ENCODE measurements at places on chromosomes 7 and 10. TPM values are rescaled to one million over a fixed set of nuclear protein-coding genes. Genes with fewer than 3 reads are reported as not detected.

The NAT16 gene
- not detected for polyA plus RNA-seq

The STAG3 gene
- 0.10 TPM for polyA plus RNA-seq

- no peak overlapping the region for H3K27ac ChIP-seq
- no peaks in the 10 kb centered on the region for H3K4me1 ChIP-seq
- H3K36me3 ChIP-seq = no peaks in the 10 kb centered on the region
- no peak overlapping the region for H3K4me3 ChIP-seq
These were observed 246.3 kb upstream of the VWC2 start for GRCh38 chr7:49527182-49527581.

- peaks cover 2% of the 10 kb centered on the region for H3K4me1 ChIP-seq
- no peak overlapping the region for H3K4me3 ChIP-seq
- H3K36me3 ChIP-seq = no peaks in the 10 kb centered on the region
These were observed 32.9 kb downstream of the MPP7 start for GRCh38 chr10:28269842-28270456.

- H3K36me3 ChIP-seq = no peaks in the 10 kb centered on the region
- no peak overlapping the region for H3K27ac ChIP-seq
- DNase-seq = no peak
- H3K4me1 ChIP-seq = peaks cover 39% of the 10 kb centered on the region
- H3K4me3 ChIP-seq = no peak overlapping the region
These were observed 17.6 kb downstream of the ITGB8 start for GRCh38 chr7:20348125-20348807.

- no peak overlapping the region for H3K27ac ChIP-seq
- no peak for DNase-seq
These were observed 107.1 kb upstream of the HABP2 start for GRCh38 chr10:113445736-113446135.

DNA sequence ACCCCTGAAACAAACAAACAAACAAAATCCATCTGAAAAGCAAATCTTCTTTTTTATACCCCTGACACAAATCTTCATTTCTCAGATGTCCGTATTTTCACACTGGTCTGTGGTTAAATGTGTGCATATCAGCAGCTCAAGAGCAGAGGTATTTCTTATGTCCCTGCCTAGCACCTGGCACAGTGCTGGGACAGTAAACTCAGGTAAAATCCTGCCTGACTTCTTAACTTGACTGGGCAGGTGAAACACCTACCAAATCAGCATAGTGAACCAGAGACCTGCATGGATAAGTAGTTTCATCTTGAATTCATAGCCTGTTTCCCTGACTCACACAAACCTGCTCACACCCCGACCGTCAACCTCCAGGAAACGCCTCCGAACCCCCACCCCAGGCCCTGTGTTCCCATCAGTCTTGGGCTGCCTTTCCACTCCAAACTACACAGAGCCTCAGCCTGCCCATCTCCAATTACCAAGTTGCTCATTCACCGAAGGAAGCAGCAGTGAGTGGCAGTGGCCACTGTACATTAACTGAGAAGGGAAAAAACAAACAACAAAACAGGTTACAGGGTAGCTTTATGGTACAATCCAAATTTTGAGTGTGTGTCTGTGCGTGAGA, 109.9 kb downstream of the HECTD2 start:
- H3K36me3 ChIP-seq = no peaks in the 10 kb centered on the region
- DNase-seq = no peak
- no peaks in the 10 kb centered on the region for H3K27me3 ChIP-seq

DNA sequence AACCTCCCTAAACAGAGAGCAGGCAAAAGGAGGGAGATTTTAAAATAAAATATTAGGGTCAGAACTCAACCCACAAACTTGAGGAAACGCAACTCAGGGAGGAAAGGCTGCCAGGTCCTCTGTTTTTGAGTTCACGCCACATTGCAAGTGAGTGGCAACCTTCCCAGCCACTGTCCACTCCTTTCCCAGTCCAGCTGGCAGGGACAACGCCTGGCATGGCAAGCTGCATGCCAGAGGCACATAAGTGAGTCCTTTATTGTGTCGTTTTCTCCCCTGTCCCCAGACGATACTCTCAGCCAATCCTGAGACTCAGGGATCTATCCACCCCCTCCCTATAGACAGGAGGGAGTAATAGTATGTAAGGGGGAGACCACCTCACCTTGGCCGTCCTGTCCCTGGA, 22.4 kb downstream of the FBXW4 start:
- peaks cover 20% of the 10 kb centered on the region for H3K36me3 ChIP-seq
- H3K27me3 ChIP-seq = no peaks in the 10 kb centered on the region
- no peak overlapping the region for H3K27ac ChIP-seq
- DNase-seq = no peak

- no peak overlapping the region for H3K27ac ChIP-seq
- no peaks in the 10 kb centered on the region for H3K4me1 ChIP-seq
- H3K27me3 ChIP-seq = no peaks in the 10 kb centered on the region
- DNase-seq = no peak
- H3K4me3 ChIP-seq = no peak overlapping the region
These were observed 174.1 kb downstream of the AHR start for GRCh38 chr7:17472518-17472917.

DNA sequence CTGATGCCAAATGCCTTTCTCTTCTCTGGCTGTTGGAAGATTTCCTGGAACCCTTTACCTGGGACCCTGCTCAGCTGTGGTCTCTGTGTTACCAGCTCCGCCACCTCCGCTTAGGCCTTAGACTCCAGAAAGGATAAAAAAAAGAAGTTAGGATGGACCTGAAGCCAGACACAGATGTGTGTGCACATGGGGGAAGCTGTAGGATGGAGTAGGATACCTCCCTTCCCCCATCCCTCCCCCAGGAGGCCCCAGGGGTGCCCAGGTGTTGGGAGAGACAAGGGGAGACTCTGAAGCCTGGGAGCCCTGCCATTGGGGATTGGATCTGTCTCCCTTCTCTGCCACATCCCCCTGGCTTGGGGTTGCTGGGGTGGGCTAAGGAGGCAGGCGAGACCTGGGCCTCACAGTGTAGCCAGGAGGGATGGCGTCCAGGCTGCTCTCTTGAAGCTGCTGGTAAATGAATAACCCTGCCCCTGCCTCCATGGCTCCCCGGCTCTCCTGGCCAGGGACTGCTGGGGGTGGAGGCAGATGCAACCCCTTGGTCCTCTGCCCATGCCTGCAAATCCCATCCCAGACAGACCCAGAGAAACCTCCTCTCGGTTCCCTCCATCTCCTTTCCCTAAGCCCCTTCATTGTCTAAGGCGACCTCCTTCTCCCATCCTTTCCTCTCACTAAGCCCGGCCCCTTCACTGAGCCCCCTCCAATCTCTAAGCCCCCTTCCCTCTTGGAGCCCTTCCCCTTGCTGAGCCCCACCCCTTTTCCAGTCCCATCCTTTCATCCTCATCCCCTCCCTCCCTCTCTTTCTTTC, 8.0 kb downstream of the CLDN3 start:
- no peaks in the 10 kb centered on the region for H3K27me3 ChIP-seq
- H3K36me3 ChIP-seq = no peaks in the 10 kb centered on the region
- H3K27ac ChIP-seq = no peak overlapping the region
- H3K4me1 ChIP-seq = no peaks in the 10 kb centered on the region

GRCh38 chr7:105581066-105581811, at the start of gene EFCAB10:
EFCAB10 (minus strand) TSS chr7:105581493; CDS start chr7:105581463, 30 bp downstream.
- H3K4me1 ChIP-seq = peaks cover 2% of the 10 kb centered on the region
- no peak within 1 kb of the TSS for H3K27ac ChIP-seq
- peak within 1 kb of the TSS; percentile 53 for H3K4me3 ChIP-seq
- no peak for DNase-seq
- no peaks in the 10 kb centered on the region for H3K27me3 ChIP-seq

DNA sequence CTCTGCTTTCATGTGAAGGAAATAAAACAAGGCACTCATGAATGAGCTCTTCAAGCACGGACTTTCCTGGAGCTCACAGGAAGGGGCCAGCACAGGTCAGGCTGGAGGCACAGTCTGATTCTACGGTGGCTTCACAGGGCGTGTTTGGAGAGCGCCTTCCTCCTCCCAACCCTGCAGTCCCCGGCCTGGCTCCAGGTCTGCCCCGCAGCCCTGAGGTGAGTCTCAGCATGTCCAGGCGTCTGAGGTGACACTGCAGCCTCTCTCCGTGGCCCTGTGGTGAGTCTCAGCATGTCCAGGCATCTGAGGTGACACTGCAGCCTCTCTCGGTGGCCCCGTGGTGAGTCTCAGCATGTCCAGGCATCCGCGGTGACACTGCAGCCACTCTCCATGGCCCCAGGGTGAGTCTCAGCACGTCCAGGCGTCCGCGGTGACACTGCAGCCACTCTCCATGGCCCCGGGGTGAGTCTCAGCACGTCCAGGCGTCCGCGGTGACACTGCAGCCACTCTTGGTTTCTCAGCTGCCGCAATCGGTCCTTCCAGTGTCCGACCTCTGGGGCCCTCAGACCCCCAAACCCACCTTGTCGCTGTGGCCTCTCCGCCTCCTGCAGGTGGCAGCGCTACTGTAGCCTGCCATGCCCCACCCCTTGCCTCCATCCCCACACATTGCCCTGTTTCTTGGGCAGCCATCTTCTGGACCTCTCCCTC, 381.7 kb downstream of the DNAJB6 start:
- no peak overlapping the region for H3K4me3 ChIP-seq
- no peak overlapping the region for H3K27ac ChIP-seq
- no peaks in the 10 kb centered on the region for H3K4me1 ChIP-seq
- no peaks in the 10 kb centered on the region for H3K27me3 ChIP-seq

Measured in keratinocyte (primary cell).